ENCODE measurements at places on chromosomes 2 and 18.

- no peak for DNase-seq
These were observed 48.2 kb downstream of the AGAP1 start for GRCh38 chr2:235541838-235542549.

DNA sequence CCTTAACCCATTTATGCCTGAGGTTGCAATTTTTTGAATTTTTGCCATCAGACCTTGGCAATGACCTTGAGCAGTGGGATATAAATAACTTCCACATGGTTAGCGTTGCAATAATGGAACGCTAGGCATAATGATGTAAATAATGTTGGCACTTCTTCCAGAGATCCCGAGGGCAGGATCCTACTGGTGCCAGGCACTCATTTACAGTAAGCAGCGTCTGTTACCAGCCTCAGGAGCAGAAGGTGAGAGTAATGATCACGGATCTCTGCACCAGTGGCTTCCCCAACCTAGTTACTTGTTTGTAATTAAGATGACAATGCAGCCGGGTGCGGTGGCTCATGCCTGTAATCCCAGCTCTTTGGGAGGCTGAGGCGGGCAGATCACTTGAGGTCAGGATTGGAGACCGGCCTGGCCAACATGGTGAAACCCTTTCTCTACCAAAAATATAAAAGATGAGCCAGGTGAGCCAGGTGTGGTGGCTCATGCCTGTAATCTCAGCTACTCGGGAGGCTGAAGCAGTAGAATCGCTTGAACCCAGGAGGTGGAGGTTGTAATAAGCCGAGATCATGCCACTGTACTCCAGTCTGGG, 41.9 kb downstream of the CPO start:
- no peak for DNase-seq

GRCh38 chr2:88835726-88836125, 144.3 kb downstream of the RPIA start:
- DNase-seq: no peak

GRCh38 chr2:175363699-175364098, 182.2 kb upstream of the ATP5MC3 start:
- no peak for DNase-seq

DNA sequence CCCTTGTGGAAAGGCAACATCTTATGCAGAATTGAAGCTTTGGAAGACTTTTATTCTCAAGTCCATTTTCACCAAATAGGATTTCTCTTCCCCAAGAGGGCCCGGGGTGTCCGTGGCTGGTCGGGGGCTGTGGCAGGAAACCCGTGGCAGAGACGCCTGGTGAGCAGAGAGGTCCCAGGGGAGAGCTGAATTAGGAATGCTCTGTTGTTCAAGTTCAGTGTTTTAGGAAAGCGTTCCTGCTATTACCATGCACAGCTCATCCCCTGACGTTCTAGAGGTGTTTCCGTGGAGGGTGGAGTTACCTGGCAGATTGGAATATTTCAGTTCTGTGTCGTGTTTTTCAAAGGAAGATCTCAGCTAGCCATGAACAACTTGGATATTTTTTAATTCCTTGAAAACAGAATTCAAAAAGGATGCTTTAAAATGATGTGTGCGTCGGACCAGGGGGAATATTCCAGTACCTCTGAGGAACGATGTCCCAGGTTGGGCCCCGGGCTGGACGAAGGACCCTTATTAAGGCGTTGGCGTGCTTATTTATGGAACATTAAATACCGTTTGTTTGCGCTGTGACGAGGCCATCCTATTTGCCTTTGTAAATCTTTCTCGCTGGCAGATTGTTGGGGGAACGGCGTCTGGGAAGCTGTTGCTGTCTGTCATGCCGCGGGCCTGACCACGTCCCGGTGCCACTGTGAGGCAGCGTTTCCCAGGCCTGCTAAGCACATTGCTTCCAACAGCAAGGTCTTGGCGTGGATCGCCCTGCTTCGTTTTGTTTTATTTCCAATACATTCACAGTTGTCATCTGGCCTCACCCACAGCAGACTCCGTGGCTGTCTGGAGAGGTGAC, 8.2 kb downstream of the NFATC1 start:
- no peak for DNase-seq

GRCh38 chr18:23453680-23454058, 582 bp downstream of the RIOK3 start:
- no peak for DNase-seq

- no peak for DNase-seq
These were observed 29.4 kb downstream of the KANSL3 start for GRCh38 chr2:96608469-96609455.

GRCh38 chr2:240601831-240602160, 15.3 kb downstream of the CAPN10 start:
- no peak for DNase-seq

DNA sequence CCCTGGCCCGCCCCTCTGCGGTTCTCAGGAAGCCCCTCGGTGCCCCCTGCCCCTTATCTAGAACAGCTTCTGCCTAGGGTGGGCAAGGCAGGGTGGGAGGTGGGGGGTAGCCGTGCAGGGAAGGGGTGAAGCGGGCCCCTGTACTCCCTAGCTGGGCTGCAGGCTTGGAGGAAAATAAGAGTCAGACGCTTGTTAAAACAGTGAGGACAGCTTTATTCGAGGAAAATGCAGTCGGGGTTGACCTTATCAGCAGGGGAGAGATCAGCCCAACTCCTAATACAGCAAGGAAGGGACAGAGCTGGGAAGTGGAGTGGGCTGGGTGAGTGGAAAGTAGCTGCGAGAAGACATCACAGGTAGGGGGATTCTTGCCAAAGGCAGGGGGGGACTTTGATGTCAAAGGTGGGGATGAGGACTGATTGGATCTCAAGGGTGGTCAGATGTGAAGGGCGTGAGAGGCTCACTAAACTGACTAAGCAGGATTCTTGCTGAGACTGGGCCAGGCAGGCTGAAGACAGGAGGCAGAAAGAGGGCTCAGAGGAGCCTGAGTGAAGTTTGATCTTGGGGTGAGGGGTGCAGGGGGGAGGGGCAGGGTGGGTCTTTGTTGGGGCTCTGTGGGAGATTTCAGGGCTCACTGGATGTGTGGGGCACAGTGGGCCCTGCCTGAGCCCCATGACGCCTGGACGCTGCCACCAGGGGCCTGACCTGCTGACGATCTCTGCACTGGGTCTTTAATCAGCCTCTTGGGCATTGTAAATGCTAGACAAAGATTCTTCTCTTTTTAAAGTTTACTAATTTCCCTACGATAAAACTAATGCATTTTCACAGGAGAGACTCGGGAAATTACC, 29.9 kb downstream of the HPCAL1 start:
- no peak for DNase-seq

- DNase-seq: no peak
These were observed 10.9 kb upstream of the DLX2 start for GRCh38 chr2:172113617-172114016.

- DNase-seq: no peak
These were observed 42.4 kb downstream of the MC2R start for GRCh38 chr18:13872932-13873331.

DNA sequence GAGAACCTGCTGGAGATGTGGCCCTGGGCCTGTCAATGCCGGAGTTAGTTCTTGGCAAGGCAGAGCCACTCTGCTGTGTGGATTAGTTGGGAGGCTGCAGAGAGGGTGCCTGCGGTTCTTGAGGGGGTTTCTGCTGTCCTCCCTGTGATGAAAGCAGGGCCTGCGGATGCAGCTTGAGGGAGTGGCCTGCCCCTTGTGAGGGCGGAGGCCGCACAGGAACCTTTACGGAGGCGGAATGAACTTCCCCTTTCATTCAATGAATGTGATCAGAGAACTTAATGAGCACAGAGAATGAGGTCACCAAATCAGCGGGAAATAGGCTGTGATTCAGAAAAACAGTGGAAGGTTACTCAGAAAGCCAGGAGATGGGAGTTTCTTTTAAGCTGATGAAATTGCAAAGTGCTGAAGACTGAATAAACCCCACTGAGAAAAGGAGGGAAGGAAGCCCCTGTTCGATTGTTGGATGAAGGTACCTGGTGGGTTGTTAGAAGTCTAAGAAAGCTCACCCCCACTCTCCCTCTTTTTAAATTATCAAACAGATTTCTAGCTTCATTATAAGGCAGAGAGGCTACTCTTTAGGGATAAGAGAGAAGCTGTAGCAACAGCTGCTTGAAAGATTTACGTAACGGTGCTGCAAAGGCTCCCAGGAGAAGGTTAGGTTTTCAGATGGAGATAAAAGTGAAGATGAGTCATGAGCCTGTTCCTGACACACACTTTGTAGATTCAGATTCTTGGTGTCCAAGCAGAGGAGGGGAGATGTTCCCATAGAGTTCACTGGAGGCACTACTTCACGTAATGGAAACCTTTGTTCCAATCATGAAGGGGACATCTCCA, 47.4 kb downstream of the VWA3B start:
- no peak for DNase-seq

- DNase-seq: no peak
These were observed 57.0 kb downstream of the MRPL35 start for GRCh38 chr2:86256300-86256699.

DNA sequence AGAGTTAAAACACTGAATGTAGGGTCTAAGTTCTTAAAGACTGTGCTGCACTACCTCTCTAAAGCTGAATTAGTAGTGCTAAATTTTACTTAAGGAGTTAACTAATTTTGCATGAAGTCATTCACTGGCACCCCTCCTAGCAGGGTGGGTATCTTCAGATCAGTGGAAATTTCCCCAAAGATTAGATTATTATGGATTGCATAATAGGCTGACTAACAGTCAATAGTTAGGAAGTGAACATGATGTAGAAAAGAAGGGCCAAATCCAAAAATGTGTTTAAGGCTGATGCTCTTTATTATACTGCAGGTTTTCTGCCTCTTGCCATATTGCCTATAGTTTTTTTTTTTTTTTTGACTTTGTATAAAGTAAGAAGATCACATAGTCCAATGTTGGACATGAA, 5.2 kb downstream of the ZNF638 start:
- DNase-seq: no peak

GRCh38 chr2:19649785-19650380, 251.9 kb downstream of the TTC32 start:
- DNase-seq: peak; percentile 87

DNA sequence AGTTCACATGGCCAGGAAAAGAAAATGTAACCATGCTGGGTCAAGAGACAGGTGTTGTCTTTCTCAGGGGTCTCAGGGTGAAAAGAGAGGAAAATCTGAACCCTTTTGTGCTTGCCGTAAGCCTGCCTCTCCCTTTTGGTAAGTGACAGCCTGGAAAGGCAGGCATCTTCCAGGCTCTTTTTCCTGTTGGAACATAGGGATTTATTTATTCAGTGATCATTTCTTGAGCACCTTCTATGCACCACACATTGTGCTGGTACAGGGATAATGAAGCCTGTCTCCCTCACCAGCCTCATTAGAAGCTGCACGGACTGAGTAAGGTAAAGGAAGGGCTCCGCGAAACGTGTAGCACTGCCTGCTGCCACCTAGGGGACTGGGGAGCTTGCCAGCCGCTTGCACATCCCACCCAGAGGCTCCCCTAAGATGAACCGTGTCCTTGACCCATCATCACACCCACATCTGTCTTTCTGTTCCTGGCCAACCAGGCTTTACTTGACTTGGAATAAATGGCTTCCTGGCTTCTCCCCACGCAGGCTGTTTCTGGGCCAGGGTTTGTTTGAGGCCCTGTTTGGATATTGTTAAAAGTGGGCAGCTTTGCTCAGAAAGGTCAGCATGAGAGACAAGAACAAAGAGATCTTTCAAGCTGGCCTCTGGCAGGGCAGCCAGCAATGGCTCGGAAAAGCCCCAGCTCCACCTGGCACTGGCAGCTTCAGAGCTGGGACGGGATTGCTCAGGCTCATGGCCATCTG, 73.3 kb upstream of the MCFD2 start:
- no peak for DNase-seq

DNA sequence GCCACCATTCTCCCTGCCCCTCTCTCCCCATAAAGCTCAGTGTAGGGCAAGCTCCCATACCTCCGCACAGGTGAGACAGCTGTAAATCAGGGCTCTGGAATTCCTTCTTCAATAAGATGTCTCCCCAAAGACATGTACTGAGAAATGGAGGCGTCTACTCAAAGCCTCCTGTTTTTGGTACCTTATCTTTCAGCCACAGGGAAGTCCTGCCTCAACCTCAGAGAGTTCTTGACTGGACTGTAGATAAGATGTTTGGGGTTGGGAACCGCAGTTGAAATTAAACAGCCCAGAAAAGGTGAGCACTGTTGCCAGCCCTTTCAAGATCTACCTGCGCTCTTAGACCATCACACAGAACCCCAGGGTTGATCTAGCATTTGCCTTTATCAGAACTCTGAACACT, 1.4 kb upstream of the GALNT14 start:
- DNase-seq: no peak

DNA sequence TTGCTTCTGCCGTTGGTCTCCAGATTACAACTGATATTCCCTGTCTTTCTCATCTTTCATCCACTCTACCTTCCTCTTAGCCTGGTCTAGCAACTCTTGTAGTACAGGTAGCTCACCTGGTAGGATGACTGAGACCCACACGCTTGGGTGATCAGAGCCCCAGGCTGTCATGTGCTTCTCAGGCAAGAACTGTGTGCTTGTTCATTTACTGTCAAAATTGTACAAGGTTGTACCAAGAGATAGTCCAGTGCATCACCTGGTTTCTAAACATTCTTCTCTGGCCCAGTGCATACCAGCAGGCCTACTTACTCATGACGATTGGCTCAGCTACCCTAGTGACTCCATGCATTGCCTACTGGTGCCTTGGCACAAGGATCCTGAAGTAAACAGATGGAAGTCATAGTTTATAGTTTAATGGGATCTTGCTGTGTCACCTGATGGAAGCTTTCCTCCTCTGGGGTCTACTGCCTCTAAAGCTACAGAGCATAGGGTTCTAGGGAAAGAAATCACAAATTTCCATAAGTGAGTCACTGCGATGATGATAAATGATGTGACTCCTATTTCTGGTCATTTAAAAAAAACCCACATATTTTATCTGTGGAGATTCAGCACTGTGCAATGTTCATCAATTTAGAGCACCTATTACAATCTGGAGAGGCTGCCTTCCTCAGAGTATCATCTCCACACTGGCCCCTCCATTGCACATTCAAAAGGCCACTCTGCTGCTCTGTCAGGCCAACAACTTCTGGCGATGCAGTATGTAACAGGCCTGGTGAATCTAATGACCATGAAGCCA, 481.8 kb upstream of the MEIS1 start:
- DNase-seq: no peak

- no peak for DNase-seq
These were observed 39.3 kb downstream of the PELI1 start for GRCh38 chr2:64104933-64105332.

GRCh38 chr2:134336352-134336751, 82.5 kb downstream of the MGAT5 start:
- DNase-seq: no peak

GRCh38 chr2:234679741-234680687, 183.1 kb upstream of the ARL4C start:
- DNase-seq: peak; percentile 93

GRCh38 chr2:36993841-36994620, 27.7 kb upstream of the STRN start:
- no peak for DNase-seq

DNA sequence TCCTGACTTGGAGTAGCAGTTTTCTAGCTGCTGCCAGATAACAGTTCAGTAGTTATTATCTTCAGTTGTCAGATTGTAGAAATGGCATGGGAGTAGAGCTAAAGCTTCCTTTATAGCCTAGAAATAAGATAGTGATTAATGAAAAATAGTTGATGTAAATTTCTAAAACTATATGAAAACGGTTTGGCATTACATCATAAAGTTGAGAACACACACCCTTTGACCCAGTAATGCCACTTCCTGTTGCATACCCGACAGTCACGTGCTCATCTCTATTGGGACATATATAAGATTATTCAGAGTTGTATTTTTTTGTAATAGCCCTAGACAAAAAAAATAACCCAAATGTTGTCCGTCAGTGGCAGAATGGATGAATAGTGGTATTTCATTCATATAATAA, 39.4 kb upstream of the ASB1 start:
- no peak for DNase-seq
